ENCODE measurements at places on chromosomes 4 and X.
A peak's percentile ranks its signal among the peaks of the same experiment; 100 is the strongest.

DNA sequence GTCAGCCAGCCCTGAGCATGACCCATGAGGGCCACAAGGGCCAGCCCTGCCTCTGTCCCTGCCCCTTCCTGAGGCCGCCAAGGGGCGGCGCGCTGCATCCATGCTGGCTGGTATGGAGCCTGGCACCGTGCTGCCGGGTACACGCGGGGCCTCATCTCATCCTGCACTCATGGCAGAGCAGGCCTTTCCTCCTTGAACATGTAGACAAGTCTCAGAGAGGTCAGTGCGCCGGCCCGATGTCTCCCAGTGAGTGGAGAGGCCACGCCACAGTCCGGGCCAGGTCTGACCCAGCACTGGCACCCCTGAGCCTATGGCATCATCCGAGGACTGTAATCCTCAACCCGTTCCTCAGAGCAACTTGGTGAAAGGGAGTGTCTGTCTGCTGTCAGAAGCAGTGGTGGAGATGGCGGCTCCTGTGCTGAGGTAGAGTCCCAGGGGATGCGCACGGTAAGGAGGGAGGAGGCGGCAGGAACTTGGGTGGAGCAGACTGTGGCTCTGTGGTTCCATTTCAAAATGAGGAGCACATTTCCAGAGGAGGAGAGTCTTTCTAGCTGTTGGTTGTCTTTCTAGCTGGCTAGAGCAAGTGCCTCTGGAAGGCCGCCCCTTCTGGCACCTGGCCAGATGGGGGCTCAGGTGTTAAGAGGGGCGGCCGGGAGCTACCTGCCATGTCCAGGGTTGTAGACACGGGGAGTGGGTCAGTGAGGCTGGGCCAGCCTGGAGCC is 32.8 kb downstream of the TRMT44 start:
- DNase-seq, result no peak

DNA sequence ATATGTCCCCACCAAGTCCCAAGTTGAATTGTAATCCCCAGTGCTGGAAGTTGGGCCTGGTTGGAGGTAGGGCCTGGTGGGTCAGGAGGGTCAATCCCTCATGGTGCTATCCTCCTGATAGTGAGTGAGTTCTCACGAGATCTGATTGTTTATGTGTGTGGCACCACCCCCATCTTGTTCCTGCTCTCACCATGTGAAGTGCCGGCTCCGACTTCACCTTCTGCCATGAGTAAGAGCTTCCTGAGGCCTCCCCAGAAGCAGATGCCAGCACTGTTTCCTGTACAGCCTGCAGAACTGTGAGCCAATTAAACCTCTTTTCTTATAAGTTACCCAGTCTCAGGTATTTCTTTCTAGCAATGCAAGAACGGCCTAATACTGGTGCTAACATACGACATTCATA is 22.7 kb upstream of the TMEM33 start:
- no peak for DNase-seq

DNA sequence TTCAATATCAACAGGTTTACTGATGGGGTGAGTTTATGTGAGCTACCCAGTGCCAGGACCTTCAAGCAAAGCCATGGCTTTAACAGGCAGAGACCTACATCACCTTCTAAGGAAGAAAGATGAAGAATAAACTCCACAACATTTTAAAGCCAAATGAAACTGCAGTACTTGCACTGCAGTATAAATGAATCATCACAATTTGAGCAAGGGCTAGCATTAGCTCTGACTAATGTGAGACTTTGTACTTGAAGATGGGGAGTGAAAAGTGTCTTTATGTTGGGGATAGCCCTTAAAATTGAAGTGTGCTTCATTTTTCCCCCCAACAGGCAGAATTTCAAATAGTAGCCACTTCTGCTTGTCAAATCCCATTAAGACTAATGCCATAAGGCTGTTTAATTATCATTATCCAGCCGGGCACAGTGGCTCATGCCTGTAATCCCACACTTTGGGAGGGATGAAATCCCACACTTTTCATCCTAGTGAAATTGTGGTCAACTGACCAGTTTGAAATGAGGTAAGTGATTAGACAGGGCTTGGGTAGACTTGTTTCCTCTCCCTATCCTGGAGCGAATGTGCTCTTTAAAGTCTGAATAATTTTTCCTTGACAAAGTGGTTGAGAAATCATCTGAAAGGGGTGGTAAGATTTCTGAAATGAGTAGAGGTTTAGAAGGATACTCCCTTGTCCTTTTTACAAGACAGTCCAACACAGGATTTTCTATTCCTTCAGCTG is 27.2 kb upstream of the GPR34 start:
- peak; percentile 30 for DNase-seq

GRCh38 chr4:120844528-120844921 is 78.0 kb downstream of the PRDM5 start:
- peak; percentile 67 for DNase-seq

DNA sequence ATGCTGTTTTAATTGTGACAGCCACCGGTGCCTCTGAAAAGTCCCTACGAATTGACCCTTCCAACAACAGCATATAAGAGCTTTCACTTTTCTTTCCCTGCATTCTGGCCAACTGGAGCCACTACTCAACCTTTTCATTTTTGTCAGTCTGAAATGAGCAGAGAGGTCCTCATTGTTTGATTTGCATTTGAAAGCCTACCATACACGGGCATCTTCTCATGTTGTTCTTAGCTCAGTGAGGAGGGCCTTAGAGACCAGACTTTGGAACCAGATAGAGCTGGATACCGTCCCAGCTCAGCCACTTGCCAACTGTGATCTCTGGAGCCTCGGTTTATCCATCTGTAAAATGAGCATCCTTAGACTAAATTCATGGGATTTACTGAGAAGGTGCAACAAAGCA is 16.9 kb upstream of the TMSB4X start:
- no peak for DNase-seq

DNA sequence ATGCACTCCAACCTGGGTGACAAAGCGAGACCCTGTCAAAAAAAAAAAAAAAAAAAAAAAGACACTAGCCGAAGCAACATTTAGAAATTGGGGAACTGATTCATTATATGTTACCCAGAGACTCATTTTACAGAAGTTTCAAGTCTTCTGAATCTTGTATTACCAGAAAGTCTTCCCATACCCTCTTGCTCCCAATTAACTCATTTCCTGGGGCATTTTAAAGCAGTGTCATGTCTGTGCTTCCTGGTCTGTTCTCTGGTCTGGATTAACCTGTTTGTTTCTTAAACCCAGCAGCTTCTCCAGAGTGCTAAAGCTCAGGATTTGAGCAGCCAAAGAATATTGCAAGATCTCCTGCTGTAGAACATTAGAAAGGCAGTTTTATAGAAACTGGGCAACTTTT is 43.7 kb downstream of the FRMPD3 start:
- no peak for DNase-seq

DNA sequence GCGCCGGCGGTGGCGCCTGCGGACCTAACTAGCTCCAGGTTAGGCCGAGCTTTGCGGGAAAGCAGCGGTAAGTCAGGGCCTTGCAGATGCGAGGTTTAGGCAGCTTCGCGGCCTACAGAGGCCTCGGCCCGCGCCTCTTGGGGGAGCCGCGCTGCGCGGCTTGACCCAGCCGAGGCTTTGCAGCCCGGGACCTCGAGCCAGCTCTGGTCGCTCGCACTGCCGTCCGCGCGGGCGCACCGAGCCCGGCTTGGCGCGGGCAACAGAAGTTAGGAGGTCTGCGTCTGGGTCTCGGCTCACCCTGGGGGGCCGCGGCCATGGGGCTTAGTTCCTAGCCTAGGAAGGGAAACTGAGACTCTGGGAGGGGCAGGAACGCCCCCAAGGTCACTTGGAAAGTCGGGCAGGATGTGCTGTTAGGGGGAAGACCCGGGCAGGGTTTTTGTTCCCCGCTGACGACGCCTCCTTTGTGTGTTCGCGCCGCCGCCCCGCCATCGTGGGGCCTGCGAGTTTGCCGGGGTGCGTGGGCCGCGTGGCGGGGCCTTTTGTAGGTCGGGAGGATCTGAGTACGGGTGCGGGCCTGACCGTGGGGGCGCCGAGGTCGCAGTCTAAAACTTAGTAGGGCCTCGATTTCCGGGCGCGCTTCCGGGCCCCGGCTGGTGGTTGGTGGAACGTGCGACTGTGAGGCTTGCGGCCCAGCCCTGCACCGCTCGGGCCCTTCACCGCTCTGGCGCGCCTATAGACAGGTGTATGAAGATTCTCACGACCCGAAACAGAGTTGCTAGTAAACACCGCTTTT is 482 bp downstream of the RNF4 start:
- peak; percentile 53 for DNase-seq

GRCh38 chr4:110032603-110033002 is 119.9 kb downstream of the EGF start:
- DNase-seq, result no peak

- no peak for DNase-seq
Measured at GRCh38 chr4:1038948-1039492, 27.6 kb downstream of the FGFRL1 start.

DNA sequence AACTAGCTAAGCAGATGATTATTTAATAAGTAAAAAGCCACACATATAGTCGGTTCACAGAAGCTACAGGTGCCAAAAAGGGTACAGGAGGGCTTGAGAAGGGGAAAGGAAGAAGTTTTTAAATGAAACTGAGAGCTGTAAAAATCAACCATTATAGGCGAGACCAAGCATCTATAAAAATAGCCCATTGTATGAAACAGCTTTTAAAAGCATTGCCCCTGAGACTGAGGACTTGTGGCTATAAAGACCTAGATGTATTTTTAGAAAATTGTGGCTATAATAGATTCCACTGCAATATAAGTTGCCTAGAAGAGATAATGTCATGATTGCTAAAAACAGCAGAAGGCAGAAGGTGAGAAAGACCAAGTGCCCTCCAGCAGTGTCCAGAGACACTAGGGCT is 15.0 kb upstream of the TTC29 start:
- DNase-seq, result no peak

GRCh38 chr4:39342731-39343130 is 23.4 kb downstream of the RFC1 start:
- no peak for DNase-seq

- no peak for DNase-seq
Measured at GRCh38 chrX:46698691-46699090, 60.2 kb downstream of the SLC9A7 start.

DNA sequence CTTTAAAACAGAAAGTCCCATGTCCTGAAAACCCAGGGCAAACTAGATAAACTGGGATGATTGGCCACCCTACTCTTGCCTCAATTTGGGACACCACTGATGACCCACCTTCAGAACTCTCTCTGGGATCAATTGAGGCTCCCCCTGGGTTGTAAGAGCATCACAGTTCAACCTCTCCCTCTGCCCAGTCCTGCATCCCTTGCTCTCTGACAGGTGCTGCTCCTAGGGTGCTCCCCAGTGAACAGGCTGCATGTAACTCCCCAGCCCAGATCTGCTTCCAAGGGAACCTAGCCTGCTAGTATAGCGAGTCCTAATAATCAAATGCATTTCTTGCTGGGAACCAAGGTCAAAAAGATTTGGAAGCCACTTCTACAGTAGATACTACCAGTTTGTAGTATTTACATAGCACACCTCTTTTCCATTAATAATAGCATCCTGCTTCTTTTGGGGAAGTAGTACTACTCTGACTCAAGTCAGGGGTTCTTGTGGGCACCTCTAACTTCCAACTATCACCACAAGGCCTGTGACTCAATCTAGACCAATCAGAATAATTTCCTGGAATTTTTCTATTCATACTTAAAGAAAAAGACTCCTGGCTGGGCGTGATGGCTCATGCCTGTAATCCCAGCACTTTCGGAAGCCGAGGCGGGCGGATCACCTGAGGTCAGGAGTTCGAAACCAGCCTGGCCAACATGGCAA is 42.1 kb upstream of the SPINK2 start:
- DNase-seq, result peak; percentile 22

GRCh38 chr4:84366907-84367306 is 132.2 kb downstream of the NKX6-1 start:
- no peak for DNase-seq

- no peak for DNase-seq
Measured at GRCh38 chrX:23670528-23670927, 3.2 kb downstream of the PRDX4 start.

DNA sequence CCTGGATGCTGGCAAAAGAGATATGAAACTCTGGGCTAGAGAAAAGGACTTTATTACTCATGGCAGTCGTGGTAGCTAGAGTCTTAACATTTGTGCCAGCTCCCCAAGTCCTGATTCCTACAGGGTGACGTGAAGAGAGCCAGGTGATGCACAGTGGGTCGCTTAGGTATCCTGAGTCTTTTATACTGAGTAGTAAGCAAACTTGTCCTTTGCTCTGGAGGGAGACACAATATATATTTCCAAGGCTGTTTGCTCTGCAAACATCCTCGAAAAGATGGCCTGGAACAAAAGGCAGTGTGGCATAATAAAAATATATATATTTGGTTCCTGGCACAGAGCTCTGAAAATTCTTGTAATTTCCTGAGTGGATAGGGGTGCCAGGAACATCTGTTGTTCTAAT is 23.0 kb downstream of the ZNF81 start:
- no peak for DNase-seq

DNA sequence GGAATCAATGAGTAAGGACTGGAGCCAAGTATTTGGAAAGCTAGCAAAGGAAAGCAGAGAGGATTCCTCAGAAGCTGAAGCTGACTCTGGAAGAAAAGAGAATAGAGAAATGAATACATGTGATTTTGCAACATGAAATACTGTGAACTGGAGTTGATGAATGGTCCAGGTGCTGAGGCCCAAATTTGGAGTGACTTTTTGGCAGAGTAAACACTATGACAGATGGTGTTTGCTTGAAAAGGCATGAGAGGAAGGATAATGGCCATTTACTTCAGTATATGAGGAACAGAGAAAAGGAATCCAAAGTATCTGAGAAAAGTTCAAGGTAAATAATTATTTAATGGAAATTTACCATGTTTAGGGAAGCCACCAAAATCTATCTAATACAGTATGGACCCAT is 236.7 kb downstream of the SLITRK2 start:
- no peak for DNase-seq

DNA sequence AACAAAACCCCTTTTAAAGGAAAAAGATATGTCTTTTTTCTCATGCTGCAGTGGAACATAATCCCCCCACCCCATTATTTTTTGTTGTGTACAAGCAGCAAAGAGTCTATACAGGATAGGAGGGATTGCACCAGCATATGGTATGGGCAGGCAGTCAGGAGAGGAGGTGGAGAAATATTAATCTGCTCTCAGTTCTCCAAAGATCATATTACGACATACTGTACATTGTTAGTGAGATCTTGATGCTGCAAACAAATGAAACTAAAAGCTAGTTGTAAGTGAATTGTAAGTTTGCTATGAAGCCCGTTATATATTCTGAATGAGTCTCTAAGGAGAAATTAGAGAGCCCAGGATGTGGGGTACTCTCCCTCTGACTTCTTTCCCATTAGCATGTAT is 75.3 kb downstream of the RAPGEF2 start:
- DNase-seq, result no peak

Measured in kidney tubule cell (primary cell).